Stimulated activated effector memory CD8-positive, alpha-beta T cell treated with anti-CD3 and anti-CD28 coated beads, Interleukin-12 subunit alpha, Interleukin-12 subunit beta, amount 100 ng/mL, for 72 hours (primary cell): ENCODE measurements at places on chromosomes 11 and 22.
A peak's percentile ranks its signal among the peaks of the same experiment; 100 is the strongest.

GRCh38 chr11:57241353-57241972, 4.4 kb upstream of the APLNR start:
- no peak for DNase-seq

GRCh38 chr22:46587492-46588278, 32.5 kb upstream of the GRAMD4 start:
- no peak for DNase-seq

GRCh38 chr11:110329445-110329844, 33.0 kb upstream of the RDX start:
- no peak for DNase-seq

DNA sequence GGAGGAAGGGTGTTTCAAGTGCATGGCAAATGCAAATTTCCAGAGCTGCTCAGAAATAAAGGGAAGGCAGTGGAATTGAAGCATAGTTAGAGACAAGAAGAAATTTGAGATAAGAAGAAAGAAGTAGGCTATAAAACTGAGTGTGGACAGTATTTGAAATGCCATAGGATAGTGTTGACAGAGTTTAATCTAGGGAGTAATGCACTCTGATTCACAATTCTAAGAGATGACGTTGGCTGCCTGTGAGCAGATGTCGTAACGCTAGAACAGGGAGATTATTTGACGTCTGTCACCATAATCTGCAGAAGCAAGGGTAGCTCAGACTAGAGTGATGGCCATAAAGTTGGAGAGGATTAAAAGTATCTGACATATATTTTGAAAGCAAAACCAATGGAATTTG, 389.9 kb upstream of the KIRREL3 start:
- no peak for DNase-seq

GRCh38 chr11:80873310-80873999, 1432.6 kb upstream of the TENM4 start:
- DNase-seq, result no peak

DNA sequence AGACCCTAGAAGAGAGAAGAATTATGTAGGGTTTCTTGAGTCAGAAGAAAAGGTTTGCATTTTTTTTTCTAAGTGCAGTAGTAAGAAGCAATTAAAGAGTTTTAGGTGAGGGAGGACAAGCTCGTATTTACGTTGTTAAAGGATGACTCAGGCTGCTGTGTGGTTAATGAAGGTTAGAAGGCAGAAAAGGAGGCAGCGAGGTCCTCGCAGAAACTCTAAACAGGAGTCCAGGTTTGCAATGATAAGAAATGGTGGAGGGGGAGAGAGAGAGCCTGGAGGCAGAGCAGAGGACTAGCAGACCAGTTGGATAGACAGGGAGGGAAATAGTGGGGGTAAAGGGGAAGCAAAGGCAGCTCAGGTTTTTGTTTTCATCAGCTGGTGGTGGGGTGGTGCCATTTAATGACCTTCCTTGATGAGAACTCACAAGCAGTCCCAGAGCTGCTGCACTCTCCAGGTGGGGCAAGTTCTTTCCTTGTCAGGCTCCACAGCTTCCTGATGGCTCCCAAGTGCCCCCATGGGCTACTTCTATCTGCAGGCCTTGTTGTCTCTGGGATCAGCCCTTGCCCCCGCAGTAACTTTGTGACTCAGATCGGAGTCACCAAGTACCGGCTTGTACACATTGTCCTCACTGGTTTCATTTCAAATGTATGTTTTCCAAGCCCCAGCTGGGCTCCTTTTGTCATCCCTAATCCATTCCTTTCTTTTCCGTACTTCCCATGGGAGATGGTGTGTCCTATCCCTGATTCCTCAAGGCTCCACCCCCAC, 8.3 kb upstream of the INSC start:
- no peak for DNase-seq

GRCh38 chr11:73141309-73142127, 600 bp downstream of the FCHSD2 start:
- DNase-seq, result peak; percentile 52

GRCh38 chr22:37079158-37079557, 27.6 kb downstream of the KCTD17 start:
- DNase-seq, result no peak

- no peak for DNase-seq
Observed at GRCh38 chr11:66227700-66228099, 40.7 kb upstream of the RAB1B start.

DNA sequence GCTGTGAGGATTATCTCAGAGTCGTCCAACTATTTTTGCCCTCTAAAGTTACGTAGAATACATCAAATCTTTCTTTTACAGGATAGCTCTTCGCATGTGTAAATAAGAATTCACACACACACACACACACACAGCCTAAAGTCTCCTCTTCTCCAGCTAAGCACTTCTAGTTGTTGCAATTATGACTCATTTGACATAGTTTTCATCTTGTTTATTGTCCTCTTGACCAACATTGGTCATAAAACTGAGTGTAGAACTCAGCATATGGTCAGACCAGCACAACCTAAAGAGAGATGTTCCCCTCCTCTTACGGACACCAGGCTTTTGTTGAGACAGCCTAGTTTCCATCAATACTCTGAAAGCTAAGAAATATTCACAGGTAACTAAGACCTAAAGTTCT, 234.2 kb downstream of the BLID start:
- DNase-seq, result no peak

GRCh38 chr11:14973621-14974514, 1.7 kb upstream of the CALCA start:
- DNase-seq, result peak; percentile 13

- no peak for DNase-seq
Observed at GRCh38 chr11:26072614-26073153, 259.2 kb upstream of the ANO3 start.

DNA sequence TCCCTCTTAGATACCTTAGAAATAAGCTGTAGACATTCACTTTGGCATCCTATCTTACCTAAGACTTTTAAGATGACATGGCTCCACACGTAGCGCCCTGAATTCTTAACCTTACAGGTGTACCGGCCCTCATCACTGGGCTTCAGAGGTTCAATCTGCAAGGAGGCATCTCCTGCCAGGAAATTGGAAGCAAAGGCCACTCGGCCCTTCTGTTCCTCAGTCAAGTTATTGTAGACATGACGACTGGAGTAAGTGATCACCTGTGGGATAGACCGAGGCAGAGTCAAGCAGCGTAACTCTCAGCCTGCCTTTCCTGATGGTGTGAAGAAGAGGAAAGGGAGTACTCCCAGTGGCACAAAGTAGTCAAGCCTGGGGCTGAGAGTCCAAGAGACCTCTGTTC, 22.5 kb upstream of the HSPA8 start:
- no peak for DNase-seq

DNA sequence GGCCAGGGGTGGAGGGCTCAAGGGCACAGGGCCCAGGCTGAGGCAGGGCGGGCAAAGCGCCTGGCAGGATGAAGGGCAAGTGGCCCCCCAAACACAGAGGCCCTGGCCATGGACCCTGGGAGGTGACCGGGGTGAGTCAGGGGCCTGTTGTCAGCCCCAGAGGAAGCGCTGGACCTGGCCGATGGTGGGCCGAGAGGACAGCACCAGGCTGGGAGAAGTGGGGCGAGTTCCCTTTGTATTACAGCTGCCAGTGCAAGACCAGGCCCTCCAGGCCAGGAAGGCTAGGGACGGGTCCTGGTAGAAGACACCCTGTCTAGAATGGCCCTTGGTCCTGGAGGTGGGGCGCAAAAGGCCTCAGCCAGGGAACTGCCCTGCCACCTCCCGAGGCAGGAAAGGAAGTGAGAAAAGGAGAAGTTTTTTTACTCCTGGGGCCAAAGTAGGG, 12.8 kb downstream of the CXCR5 start:
- DNase-seq, result no peak

DNA sequence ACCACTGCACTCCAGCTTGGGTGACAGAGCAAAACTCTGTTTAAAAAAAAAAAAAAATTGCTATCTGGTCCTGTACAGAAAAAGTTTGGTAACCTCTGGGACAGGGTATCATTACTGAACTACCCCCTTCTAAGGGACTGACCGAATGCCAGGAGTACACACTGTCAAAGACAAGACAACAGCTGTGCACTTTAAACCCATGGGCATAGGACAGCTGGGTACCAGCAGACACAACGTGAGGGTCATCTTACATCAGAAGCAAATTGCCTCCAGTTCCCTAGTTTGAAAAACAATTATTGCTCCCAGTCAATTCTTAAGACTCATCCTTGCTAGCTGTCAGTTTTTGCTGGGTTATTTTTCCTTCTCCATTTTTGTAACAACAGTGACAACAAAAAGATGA, 17.8 kb downstream of the CD59 start:
- no peak for DNase-seq

DNA sequence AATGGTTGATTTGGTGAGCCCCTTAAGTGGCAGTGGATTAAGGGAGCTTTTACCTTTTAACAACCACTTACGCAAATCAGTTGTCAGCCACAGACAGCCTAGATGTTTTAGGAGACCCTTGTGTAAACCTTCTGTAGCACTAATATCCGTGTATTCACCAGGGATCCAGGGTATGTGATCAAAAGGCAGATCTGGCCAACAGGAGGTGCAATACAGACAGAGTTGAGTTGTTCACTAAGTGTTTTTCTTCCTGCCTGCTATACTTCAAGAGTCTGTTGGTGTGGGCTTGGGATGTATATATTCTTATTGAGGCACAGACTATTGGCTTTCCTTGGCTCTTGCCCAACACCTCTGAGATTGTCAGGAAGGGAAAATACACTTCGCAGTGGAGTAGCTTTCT, 175.1 kb downstream of the FAT3 start:
- DNase-seq, result no peak

DNA sequence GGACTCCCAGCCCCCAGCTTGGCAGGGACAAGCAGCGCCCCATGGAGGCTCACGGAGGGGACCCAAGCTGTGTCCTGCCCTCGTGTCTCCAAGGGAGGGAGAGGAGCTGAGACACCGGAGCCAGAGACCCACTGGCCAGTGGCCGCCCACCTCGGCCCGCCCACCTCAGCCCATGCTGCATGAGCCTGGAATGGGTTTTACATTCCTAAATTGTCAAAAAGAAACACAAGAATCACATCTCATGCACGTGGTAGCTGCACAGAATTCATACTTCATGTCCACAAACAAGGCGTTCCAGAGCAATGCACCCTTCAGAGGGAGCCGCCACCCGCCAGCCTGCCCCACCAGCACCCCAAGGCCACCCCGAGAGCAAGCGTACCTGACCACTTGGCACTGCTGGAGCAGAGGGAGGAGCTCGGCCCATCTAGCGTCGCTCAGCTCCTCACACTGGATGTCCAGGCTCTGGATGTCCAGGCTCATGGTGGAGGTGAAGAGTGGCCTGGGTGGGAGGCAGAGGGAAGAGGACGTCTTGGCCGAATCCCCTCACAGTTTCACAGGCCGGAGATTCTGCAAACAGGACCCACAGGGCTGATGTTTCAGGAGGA, 5.3 kb downstream of the RNH1 start:
- no peak for DNase-seq

- DNase-seq, result no peak
Observed at GRCh38 chr11:19345848-19346681, 105.3 kb upstream of the E2F8 start.

DNA sequence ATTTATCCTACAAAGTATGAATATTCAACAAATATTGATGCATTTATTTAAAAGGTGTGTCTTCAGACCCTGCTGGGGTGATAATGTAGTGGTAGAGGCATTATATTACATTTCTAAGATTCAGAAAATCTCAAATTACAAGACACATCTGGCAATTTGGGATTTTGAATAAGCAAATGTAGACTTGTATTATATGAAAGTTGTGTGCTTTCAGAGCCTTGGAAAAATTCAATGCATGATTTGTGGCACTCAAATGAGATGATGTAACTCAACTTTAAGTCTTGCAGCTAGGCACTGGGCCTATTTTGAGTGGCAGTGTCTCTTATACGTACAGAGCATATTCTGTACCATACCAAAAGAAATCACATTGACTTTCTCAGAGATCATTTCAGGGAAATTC, 214.4 kb downstream of the ETS1 start:
- no peak for DNase-seq

- no peak for DNase-seq
Observed at GRCh38 chr11:70314730-70315129, 44.2 kb downstream of the PPFIA1 start.
